ENCODE measurements at places on chromosomes 16 and 17.

GRCh38 chr16:4864728-4865127 lies 17.4 kb downstream of the UBN1 start:
- DNase-seq: no peak

DNA sequence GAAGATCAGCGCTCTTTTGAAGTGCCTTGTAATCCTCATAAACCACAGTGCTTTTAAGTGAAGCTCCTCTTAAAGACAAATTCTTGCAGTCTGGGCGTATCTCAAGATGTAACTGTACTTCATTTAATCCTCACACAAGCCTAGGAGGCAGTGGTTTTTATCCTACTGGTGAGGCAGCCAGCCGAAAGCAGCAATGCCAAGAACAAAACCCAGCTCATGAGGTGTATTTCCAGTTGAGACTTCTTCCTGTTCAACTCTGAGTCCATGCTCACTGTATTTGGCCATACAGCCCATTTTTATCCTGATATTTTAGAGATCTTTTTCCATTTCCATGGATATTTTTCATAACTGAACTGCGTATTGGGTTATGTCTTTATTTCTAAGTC lies 13.7 kb downstream of the CTRB2 start:
- DNase-seq: no peak

- no peak for DNase-seq
Observed at GRCh38 chr17:36907407-36907806, 29.9 kb upstream of the LHX1 start.

DNA sequence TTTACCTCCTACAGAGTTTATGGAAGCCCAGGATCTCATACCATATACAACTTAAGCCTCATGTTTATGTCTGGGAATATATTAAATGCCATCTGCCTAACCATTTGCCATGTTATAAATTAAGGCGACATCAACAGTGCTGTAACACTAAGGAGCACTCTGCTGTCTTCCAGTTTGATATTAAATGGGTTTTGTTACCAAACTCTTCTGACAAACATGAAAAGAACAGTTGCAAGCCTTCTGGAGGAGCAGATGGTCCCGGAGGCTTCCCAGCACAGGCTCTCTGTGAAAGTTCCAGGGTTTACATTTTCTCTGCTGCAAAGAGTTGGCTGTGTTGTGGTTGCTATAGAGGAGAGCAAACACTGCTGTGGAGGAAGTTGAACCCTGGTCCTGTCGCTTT lies 545.3 kb upstream of the SALL1 start:
- DNase-seq: no peak

- no peak for DNase-seq
Observed at GRCh38 chr16:24037335-24037734, 201.6 kb downstream of the PRKCB start.

DNA sequence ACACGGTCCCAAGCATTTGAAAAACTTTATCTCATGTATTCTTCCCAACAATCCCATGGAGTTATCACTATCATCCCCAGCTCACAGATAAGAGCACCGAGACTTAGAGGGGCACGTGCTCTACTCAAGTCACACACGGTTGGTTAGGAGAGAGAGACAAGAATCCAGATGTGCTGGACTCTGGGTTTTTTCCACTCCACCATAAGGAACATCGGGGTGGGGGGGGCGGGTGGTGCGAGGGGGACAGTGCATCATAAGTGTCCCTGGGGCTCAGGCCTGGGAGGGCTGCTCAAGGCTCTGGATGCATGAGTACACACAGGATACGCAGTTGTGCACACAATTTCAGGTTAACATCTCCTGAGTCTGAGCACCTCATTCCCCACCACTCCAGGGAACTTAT lies 7.4 kb downstream of the CDC42EP4 start:
- DNase-seq: no peak

All from activated CD4-positive, alpha-beta T cell treated with anti-CD3 and anti-CD28 coated beads for 1 hour (primary cell).